ENCODE measurements at places on chromosomes 16 and 17.
A peak's percentile ranks its signal among the peaks of the same experiment; 100 is the strongest.

GRCh38 chr17:66678827-66679226, 156.1 kb upstream of the CACNG5 start:
- DNase-seq, result no peak

GRCh38 chr16:46673320-46674013, 15.5 kb downstream of the VPS35 start:
- peak; percentile 19 for DNase-seq

DNA sequence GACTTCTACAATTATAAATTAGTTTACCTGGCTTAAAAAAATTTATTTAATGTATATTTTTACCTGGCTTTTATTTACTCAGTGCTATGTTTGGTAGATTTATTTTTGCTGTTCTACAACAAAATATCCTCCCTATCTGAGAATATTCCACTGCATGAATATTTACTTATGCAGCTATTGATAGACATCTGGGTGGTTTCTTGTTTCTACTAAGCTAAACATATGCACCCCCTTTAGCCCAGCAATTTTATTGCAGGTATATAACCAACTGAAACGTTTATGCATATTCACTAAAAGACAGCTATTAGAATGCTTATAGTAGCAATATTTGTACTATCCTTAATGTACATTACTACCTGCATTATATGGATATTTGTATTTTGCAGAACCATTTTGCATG, 187.7 kb upstream of the CPHXL start:
- DNase-seq, result no peak

DNA sequence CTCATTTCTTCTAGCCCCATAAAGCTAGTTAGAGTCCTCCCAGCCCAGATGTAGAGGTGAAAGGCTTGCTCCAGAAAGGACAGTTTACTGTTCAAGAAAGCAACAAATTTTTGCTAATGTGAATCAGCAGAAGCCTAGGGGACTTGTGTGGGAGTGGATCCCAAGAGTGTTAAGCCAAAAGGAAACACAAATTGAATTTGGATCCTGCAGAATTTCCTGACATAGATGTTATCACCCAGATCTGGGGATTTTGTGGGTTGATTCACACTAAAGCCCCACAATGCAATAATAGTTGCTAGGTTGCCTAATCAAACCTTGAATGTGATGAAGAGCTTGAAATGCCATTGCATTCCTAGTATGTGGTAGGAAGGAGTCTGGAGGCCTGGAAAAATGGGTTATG, 135.2 kb upstream of the HS3ST3A1 start:
- DNase-seq, result no peak

GRCh38 chr17:5610956-5611355, 26.6 kb upstream of the NLRP1 start:
- DNase-seq, result no peak

- no peak for DNase-seq
Measured at GRCh38 chr17:19343671-19344151, 18.8 kb downstream of the B9D1 start.

- DNase-seq, result peak; percentile 10
Measured at GRCh38 chr16:67847064-67847861, at the start of gene CENPT. Gene CENPT, minus strand, starts transcription at chr16:67847693. Its CDS starts 13,834 bp downstream, at chr16:67833859.
